Ascending aorta (tissue), 2 donors: ENCODE measurements at places on chromosomes 2 and 18.
A peak's percentile ranks its signal among the peaks of the same experiment; 100 is the strongest.

GRCh38 chr2:165161510-165161909 lies 42.3 kb downstream of the SCN3A start:
- DNase-seq, result no peak

- DNase-seq, result no peak
Observed at GRCh38 chr2:65638443-65638842, 206.0 kb upstream of the SPRED2 start.

DNA sequence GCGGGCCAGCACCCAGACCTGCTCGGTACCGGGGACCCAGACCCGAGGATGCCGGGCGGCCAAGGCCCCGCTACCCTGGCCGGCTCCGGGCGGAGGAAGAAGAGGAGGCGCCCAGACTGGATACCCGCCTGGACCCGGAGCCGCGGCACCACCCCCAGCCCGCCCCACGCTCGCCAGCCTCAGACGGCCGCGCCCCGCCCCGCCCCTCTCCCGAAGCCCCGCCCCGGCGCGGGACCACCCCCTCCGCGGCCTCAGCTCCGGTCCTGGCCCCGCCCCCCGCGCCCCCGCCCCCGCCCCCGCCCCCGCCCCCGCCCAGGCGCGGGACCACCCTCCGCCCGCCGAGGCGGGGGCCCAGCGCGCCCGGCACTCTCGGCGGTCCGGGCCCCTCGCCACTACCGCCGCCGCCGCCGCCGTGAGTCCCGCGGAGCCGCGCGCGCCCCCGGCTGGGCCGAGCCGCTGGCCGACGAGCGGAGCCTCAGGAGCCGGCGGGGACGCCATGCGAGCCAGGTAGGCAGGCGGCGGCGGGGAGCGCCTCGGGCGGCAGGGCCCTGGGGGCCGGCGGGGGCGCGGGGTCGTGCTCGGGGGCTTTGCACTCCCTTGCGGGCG lies at the start of gene SH3BP4:
Gene SH3BP4, plus strand, starts transcription at position 354 of the 606 bp plus-strand sequence. CDS start 82,986 bp downstream, outside the sequence.
- DNase-seq, result peak; percentile 26

DNA sequence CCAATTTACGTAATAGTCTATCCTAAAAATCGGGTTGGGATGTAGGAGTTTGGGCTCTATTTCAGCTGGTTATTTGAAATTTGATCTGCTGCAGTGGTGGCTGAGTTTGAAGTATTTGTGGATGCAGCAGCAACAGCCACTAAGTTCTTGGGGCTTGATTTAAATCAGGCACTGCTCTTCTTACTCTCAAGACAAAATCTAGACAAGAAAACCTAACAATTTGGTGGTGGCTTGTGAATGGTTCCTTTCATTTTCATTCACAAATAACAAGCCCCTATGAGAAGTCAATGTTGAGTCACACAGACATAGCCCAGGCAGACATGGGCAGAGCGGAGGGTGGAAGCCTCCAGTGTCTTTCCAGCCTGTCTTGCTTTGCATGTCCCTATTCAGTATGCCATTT lies 199.3 kb downstream of the LTBP1 start:
- no peak for DNase-seq

DNA sequence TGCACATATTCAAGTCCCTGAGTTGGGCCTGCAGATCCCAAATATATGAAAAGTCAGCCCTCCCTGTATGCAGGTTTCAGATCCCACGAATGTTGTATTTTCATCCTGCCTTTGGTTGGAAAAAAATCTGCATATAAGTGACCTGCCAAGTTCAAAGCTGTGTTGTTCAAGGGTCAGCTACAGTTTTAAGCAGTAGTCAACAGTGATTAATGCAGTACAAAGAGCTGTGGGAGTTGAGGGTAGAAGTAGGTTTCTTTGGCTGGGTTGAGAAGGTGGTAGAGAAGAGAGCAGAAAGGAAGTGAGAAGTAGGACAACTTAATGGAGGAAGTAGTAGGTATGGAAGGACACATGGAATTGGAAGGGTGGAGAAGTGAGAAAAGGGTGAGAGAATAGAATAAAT lies 127.9 kb downstream of the ANKRD44 start:
- no peak for DNase-seq

- no peak for DNase-seq
Observed at GRCh38 chr2:35871672-35872071, 483.9 kb upstream of the CRIM1 start.

GRCh38 chr18:32714571-32715148 lies 58.2 kb downstream of the KLHL14 start:
- DNase-seq, result no peak

DNA sequence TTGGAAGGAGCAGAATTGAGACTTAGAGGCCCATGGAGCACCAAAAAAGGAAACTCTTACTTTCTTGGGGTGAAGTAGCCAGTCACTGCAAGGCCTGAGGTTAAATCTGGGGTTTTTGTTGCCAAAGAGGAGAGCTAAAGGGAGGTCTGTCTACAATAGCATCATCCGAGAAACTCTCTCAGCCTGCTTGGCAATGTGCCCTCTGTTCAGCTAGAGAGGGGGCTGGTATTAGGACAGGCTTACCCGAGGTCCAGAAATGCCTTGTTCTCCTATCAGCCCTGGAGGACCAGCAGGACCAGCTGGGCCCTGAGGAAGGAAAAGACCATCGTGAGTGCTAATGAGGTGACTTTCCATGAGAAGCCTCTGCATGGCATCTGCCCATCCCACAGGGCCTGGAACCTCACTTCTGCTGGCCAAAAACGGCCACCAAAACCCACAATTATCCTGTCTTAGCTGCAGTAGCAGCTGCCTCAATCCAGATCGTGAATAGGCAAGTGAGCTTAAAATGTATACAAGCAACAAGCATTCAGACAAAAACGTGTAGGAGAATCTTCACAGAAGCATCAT lies 61.6 kb downstream of the COL6A3 start:
- no peak for DNase-seq

DNA sequence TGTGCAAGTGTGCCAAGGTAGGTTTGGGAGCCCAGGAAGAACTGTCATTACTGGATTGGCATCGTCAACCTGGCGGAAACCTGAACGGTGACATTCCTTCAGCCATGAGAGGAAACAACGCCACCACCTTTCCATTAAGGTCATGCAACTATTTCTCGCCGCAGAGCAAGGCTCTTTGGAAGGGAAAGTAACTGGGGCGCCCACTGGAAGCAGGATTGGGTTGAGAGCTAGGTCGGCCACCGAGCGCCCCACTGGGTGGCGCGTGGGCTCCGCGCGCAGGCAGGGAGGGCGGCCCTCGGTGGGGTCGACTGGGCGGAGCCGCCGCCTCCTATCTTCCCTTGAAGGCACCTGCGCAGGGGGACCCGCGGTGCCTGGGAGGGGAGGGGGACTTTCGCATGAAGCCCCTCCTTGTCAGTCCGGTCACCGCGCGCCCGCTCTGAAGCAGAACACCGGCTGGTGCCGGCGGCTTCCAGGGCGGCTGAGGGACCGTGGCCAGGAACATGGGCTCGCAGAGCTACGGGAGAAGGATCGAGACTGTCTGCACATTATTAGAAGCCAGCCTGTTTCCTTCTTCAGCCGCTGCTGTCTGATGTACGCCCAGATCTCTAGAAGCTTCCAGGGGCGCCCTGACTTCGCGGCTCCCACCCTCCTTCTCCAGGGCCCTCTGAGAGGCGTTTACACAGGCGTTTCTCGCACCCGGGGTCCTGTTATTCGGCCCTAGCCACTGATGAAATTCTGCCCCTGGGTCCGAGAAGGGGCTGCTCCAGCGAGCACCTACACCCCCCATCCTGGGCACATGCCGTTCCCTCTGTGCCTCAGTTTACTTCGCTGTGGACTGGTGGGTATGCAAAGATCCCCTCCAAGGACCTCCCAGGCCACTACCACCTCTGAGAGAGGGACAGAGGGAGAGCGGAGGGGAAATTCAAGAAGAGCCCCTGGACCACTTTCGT lies 27.3 kb upstream of the MAL start:
- no peak for DNase-seq

- DNase-seq, result no peak
Observed at GRCh38 chr2:88866756-88867155, 175.3 kb downstream of the RPIA start.

DNA sequence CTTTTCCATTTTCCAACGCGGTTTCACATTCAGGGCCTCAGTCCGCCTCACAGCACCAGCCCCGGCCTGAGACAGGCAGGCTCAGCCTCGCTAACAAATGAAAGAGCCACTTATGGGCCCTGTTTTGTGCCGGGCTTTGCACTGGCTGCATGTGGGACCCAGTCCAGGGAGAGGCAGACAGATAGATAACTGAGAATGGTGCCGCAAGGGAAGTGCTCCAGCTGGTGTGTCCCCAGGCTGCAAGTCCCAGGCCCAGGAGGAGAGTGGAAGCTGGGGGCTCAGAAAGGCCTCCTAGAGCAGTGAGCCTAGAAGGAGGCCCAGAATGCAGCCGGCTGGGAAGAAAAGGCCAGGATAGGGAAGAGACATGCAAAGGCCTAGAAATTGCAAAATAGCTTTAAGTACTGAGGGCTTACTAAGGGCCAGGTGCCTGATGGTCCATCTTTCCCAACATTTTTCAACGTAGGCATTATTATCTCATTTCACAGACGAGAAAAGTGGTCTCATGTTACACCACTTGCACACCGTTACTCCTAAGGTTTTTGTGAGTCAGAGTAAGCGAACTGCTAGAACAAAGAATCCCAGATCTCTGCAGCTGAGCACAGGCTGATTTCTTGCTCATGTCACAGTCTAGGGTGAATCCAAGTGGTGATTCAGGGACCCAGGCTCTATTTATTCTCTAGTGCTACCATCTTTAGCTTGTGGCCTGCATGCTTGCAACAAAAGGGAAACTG lies 26.0 kb downstream of the ADRA2B start:
- DNase-seq, result no peak

- peak; percentile 60 for DNase-seq
Observed at GRCh38 chr2:120237491-120237902, 14.3 kb upstream of the TMEM185B start.

- DNase-seq, result no peak
Observed at GRCh38 chr18:5746844-5747243, 148.5 kb downstream of the TMEM200C start.

- no peak for DNase-seq
Observed at GRCh38 chr2:4507661-4508060, 804.3 kb downstream of the DCDC2C start.

GRCh38 chr2:232260075-232260474 lies 118.5 kb upstream of the ALPP start:
- DNase-seq, result no peak

- no peak for DNase-seq
Observed at GRCh38 chr2:20071397-20072383, 20.3 kb upstream of the LAPTM4A start.

GRCh38 chr2:121273116-121273515 lies 11.9 kb downstream of the TFCP2L1 start:
- no peak for DNase-seq

GRCh38 chr2:11955314-11955713 lies 208.9 kb downstream of the LPIN1 start:
- DNase-seq, result no peak

GRCh38 chr2:20562540-20563225 lies 88.2 kb downstream of the HS1BP3 start:
- DNase-seq, result no peak

DNA sequence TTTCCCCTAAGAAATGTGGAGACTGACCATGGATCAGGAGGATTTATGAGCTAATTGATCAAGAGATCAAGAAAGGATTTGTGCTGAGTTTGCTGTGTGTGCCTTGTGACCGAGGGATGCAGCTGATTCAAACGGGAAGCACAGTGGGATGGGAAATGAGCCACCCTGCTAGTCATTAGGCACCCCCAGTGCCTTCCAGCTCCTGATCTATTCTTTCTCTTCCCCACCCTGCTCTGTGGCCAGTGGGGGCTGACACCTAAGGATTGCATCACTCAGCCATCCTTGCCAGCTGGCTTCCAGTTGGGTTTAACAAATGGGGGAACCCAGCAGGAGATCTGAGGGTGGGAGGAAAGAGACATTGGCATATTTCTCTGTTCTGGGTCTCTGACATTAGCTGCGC lies 132.2 kb upstream of the CXCR4 start:
- no peak for DNase-seq

- no peak for DNase-seq
Observed at GRCh38 chr2:187296869-187297268, 151.2 kb downstream of the CALCRL start.

GRCh38 chr2:151102226-151102625 lies 159.4 kb downstream of the RBM43 start:
- no peak for DNase-seq

- DNase-seq, result no peak
Observed at GRCh38 chr2:17228461-17228860, 289.8 kb downstream of the RAD51AP2 start.

GRCh38 chr18:59918320-59918755 lies 18.5 kb downstream of the PMAIP1 start:
- DNase-seq, result no peak

DNA sequence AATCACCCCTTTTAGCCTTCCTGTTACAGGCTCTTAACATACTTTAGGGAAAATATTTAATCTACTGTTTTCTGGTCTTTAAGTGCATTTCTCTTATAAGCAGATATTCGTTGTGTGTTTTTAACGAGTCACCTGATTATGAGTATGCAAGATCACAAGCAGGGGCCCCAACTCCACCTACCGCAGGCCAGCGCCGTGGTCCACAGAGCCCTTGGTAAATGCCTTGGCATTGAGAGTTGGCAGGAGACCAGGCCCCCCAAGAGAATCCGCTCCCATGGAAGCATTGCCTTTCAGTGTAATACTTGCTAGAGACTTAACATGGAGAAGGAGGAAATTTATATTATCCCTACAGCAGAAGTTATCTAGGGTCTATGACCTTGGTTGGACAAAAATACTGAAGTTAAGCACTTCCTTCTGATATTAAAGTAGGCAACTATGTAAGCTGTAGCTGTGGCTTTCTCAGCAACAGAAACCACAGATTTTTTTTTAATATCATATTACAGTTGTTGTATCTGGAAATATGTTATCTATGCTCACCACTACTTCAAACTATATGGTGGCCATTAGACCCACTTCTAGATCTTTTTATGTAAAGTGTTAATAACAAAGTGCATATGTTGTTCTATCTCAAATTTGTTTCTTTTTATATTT lies 241.8 kb upstream of the MGAT5 start:
- DNase-seq, result no peak

GRCh38 chr2:239146741-239147181 lies 254.1 kb downstream of the HDAC4 start:
- DNase-seq, result no peak

GRCh38 chr2:38497670-38498037 lies 105.1 kb downstream of the HNRNPLL start:
- DNase-seq, result no peak

- no peak for DNase-seq
Observed at GRCh38 chr18:49892148-49892924, 79.0 kb upstream of the ACAA2 start.

DNA sequence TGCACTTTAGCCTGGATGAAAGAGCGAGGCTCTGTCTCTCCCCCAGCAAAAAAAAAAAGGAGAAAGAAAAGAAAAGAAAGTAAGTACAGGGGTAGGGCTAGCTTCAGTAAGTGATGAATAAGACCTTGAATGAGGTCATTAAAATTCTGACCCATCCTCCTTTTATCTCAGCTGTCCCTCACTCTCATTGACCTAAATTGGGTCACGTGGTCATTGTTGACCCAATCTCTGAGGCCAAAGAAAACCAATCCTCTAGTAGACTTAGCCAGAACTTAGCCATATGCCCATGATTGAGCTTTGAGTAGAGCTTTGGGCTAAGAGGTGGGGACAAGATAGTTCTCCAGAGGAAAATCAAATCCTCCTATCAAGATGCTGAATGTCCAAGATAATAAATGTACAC lies 149.3 kb downstream of the PDE11A start:
- DNase-seq, result no peak

- DNase-seq, result no peak
Observed at GRCh38 chr18:63859781-63860475, 27.6 kb upstream of the SERPINB2 start.

- no peak for DNase-seq
Observed at GRCh38 chr2:174171686-174172445, 76.5 kb downstream of the OLA1 start.
